ENCODE measurements at places on chromosomes 6 and 20.

DNA sequence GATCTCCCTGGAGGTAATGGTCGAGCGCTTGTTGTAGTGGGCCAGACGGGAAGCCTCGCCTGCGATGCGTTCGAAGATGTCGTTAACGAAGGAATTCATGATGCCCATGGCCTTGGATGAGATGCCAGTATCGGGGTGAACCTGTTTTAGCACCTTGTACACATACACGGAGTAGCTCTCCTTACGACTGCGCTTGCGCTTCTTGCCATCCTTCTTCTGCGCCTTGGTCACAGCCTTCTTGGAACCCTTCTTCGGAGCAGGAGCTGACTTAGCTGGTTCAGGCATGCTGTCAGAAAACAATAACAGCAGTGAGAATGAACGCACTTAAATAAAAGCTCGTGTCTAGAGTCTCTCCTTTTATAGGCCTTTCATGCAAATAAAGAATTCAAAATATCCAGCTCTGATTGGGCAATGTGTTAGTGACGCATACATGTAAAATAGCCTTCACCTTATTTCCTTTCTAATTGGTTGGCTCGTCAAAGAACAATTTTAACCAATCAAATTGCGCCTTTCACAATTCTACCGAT is 129.2 kb downstream of the HFE start:
- no peak for DNase-seq

- DNase-seq, result no peak
Observed at GRCh38 chr6:166637812-166638572, 10.9 kb upstream of the RPS6KA2 start.

- DNase-seq, result no peak
Observed at GRCh38 chr6:99402448-99402847, 8.5 kb upstream of the COQ3 start.

GRCh38 chr20:13455713-13456112 is 183.0 kb downstream of the TASP1 start:
- DNase-seq, result no peak

- no peak for DNase-seq
Observed at GRCh38 chr20:40844332-40844731, 155.3 kb upstream of the MAFB start.

GRCh38 chr20:40946451-40946850 is 82.2 kb upstream of the TOP1 start:
- no peak for DNase-seq

DNA sequence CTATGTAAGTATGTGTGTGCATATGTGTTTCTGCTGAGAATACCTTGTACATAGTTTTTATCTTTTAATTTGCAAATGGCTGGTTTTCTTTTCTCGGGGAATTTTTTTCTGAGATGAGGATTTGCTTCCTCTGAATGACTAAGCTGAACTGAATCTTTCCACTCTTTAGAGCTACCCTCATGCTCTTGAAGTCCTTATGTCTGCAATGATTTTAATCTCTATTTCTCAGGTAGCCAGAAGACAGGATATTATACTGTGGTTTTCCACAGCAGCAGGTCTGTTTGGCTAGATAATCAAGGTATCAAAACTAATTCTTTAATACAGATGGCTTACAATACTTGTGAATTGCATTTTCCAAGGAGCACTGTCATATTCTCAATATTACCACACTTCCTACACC is 114.7 kb downstream of the PLCB1 start:
- DNase-seq, result no peak

- no peak for DNase-seq
Observed at GRCh38 chr6:1670711-1671462, 61.2 kb downstream of the FOXC1 start.

DNA sequence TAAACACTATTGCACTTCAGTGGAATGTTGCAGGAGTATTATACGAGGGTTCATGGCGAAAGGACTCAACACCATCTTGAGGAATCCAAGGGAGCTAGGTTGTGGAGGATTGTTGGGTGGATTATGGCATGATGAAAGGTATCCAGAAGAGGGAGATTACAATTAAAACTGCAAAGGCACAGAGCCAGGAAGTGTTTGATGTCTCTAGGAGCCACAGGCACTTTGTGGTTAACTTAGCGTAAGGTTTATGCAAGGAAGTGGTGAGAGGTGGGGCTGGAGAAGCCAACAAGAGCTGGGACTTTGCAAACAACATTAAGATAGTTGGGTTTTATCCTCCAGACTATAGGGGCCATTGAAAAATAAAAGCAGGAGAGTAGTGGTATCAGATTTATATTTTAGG is 86.6 kb upstream of the TPD52L1 start:
- DNase-seq, result no peak

DNA sequence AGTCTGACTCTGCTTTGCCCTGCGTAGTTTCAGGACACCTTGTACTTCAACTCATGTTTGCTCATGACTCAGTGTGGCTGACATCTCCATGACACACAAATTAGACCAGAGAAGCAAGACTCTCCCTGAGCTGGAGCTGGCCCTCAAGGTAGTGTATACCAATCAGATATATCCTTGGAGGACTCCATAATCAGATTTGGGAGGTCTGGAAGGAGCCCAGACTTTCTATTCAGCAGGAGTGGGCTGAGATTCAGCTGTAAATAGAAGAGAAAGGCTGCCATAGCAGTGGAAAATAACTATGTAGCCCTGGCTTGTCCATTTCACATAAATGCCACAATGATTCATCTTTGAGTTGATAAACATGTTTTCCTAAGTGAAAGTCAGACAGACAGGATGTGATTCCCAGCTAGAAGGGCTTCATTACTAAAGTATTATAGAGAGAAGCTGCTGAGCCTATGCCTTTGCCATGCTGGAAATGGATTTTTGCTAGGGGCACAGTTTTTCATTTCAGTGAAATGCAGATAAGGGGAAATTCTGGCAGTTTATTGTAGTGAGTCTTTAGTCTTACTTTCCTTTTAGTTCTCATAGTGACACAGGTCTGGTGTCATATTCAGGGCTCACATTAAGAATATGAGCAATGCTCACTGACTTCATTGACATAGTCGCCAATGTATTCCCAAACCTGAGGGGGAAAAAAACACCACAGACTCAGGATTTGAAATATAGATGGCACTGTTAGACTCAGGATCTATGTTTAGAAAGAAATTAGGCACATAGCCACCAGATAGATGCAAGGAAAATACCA is 95.3 kb downstream of the CLVS2 start:
- no peak for DNase-seq

DNA sequence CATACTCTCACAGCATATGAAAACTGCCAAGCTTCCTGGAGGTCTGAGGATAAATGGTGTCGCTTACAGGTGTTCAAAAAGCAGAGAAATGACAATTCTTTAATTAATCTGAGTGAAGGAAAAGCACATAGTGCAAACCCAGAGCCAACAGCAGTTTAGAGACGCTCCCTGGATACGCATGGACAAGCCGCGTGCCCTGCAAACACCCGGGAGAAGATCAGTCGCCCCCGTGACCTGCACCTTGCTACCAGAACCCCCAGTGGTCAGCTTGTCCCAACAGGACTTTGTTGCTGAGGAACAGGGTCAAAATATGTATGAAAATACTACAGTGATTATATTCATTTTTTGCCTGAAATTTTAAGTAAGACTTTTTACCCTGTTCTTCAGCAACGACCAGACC is 93.9 kb downstream of the PSMG4 start:
- no peak for DNase-seq

DNA sequence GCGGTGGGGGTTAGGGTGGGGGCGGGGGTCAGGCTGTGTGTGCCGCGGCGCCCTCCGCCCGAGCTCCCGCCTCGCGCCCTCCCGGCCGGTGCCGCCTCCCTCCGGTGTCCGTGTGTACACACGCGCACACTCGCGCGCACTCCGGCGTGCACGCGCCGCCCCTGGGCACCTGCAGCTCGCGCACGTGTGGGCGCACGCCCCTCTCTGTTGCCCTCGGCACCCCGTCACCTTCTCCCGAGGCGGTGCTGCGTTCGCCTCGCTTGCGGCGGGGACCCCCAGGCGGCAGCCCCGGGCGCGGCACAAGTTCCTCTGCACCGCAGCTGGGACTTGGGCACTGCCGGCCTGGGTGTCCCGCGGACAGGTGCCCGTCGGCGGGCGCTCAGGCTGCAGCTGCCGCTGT is 525 bp downstream of the MACROD2 start:
- DNase-seq, result no peak

GRCh38 chr6:4599924-4600323 is 176.3 kb upstream of the CDYL start:
- no peak for DNase-seq

GRCh38 chr20:63191400-63191799 is 24.5 kb downstream of the YTHDF1 start:
- DNase-seq, result no peak

DNA sequence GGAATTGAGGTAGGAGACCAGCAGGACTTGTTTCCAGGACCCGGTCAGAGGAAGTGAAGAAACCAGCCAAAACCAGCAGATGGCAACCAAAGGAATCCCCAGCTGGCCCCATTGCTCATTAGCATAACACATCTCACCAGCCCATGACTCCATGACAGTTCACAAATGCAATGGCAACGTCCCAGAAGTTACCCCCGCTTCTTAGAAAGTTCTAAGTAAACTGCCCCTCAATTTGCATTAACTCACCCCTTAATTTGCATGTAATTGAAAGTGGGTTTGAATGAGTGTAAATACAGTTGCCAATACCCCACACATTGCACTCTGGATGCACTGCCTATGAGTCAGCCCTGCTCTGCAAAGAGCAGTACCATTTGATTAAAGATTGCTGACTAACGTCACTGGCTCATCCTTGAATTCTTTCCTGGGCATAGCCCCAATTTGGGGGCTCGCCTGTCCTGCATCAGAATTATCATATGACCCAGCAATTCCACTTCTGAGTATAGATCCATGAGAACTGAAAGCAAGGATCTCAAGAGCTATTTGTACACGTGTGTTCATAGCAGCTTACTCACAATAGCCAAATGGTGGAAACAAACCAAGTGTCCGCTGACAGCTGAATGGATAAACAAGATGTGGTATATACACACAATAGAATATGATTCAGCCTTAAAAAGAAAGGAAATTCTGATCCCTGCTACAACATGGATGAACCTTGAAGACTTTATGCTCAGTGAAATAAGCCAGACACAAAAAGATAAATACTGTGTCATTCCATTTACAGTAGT is 36.4 kb downstream of the MYLK4 start:
- DNase-seq, result no peak

- no peak for DNase-seq
Observed at GRCh38 chr20:41309817-41310216, 7.7 kb downstream of the ZHX3 start.

- no peak for DNase-seq
Observed at GRCh38 chr6:67694127-67694526, 941.0 kb upstream of the ADGRB3 start.

DNA sequence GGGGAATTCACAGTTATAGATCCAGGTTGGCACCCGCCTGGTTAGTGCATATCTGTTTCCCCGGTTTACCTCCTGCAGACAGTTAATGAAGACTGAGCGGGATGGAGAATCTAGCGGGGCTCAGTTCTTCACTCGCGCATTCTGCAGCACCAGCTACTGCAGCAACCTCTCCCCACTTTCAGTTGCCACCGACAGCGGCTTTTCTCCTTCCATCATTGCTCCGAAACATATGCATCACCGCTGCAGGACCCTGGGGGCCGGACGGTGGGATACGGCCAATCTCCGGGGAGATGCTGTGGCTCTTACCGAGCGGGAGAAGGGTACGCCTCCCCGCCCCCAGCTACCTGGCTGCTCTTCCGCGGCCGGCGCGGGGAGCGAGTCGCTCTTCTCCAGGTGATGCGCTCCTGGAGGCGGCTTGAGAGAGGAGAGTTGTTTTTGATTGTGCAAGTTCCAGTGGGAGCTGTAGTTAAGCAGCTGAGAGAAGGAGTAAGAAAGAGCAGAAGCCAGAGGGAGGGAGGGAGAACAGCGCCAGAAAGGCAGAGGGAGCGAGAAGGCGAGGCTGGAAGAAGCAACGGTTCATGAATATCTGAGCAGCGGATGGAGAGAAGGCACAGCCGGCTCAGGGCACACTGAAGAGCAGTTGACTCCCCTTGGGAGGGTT is at the start of gene SGK1:
TSS of gene SGK1 (minus strand) at position 642 of the 661 bp plus-strand sequence. CDS start 652 bp downstream, outside the sequence.
- DNase-seq, result peak; percentile 68

DNA sequence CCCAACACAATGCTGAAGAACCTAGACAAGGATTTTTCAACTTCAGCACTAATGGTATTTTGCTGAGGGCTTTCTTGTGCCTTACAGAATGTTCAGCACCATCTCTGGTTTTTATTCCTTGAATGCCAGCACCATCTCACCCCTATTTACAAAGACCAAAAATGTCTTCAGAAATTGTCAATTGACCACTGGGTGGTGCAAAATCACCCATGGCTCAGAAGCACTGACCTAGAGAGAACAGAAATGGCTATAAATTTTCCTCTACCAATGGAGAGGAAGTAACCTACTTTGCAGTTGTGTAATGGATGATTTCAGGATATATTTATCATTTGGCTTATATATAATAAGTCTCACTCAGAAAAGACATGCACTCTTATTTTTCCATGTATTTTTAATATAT is 431.0 kb upstream of the IRAK1BP1 start:
- DNase-seq, result no peak

GRCh38 chr6:107354451-107354850 is 104.9 kb downstream of the PDSS2 start:
- DNase-seq, result no peak

DNA sequence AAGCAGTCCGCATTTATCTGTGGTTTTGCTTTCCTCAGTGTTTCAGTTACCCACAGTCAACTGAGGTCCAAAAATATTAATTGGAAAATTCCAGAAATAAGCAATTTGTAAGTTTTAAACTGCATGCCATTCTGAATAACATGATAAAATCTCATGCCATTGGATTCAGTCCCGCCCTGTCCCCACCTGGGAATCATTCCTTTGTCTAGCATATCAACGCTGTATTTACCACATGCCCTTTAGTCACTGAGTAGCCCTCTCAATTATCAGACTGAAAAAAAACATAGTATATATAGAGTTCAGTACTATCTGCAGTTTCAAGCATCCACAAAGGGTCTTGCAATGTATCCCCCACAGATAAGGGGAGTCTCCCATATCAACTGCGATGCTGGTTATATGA is 17.1 kb downstream of the RANBP9 start:
- DNase-seq, result no peak

DNA sequence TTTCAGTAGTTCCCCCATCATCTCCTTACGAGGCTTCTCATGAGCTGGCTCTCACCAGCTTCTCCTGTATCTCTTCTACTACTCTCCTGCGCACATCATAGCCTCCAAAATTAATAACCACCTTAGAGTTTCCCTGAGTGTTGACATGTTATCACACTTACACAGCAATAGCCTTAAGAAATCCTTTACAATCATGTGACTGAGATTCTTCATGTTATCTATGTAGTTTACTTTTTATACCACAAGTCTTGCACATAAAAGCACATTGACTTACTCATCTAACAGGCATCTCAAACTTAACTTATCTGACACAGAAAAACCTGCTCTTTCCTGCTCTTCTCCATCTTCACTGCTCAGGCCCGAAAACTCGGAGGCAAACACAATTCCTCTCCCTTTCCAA is 103.7 kb upstream of the TAB2 start:
- DNase-seq, result no peak

DNA sequence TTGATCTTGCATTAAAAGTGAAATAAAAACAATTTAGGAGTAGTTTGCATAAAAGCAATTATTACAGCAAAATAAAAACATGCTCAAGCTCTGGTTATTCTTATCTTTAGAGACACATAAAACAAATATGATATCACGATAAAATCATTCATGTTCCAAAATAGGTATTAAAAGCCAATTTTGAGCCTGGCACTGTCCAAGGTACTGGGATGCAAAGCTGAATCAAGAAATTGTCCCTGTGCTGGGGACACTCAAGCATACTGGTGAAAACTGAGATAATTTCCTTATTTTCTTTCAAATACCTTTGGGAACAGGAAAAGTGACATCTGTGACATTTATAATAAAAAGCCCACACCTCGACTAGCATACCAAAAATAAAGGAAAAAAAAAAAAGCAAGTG is 931 bp upstream of the MTCL3 start:
- no peak for DNase-seq
